ENCODE measurements at places on chromosomes 12 and 14.

DNA sequence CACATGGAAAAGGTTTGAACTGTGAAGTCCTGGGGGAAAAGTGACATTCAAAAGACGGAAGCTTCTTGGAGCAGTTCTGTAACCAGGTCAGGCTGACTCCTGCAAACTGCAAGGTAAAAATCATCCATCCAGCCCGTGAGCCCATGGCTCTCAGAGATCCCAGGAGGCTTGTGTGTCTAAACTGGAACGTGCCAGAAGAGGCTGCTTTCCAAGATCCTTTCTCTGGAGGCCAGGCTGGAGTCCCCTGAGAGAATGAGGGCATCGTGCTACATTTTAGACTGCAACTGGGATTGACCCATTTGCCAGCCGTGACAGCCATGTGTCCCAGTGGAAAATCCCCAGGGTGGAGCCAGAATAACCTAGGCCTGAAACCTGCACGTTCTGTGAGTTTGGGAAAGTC, 7.8 kb upstream of the WSCD2 start:
- DNase-seq, result no peak

GRCh38 chr14:99561864-99562263, 42.1 kb downstream of the CCDC85C start:
- DNase-seq, result no peak

GRCh38 chr12:111268738-111269572, 99.9 kb downstream of the PHETA1 start:
- no peak for DNase-seq

GRCh38 chr14:64400829-64401459, 12.8 kb downstream of the MTHFD1 start:
- no peak for DNase-seq

DNA sequence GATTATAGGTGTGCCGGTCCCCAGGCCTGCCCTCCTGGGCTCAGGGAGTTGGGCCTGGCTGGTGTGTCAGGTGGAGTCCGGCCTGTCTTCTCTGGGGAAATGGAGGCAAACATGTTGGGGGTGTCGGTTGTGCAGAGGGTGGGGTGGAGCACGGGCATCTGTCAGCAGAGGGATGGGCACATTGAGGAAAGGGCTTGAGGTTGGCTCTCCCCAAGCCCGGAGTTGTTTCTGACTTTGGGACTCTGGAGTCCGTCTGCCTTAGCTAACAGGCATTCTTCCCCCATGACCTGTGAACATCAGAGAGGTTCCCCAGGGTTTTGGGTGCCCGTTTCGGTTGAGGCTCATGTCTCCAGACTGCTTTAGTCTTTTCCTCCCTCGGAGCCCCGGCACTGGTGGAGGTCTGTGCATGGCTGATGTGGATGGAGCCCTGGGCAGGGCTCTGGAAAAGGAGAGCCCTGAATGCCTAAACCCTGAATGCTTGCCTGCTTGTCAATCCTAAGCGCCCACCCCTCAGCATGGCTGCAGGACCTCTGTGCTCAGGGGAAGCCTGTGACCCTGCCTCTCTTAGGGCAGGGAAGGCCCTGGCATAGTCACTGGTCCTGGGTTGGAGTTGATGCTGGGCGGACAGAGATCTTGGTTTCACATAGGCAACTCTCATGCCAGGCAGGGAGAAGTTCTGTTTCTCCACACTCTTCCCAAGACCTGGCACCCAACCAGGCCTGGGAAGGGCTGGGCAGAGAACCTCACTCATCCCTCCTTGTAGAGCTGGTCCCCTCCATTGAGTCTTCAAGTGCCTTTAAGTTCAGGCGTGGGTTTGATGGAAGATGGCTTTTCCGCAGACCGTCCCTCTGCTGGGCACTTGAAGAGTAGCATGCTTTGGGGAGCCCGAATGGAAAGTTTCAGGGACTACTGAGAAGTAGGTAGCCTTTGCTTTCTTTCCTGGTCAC, 12.9 kb downstream of the NYNRIN start:
- peak; percentile 29 for DNase-seq
